NCI-H446 (cell line): ENCODE measurements at places on chromosomes 2 and 18.

- no peak for DNase-seq
These were observed 101.5 kb upstream of the GALNT5 start for GRCh38 chr2:157155992-157156391.

GRCh38 chr2:48423376-48423775 lies 106.6 kb upstream of the STON1 start:
- no peak for DNase-seq

DNA sequence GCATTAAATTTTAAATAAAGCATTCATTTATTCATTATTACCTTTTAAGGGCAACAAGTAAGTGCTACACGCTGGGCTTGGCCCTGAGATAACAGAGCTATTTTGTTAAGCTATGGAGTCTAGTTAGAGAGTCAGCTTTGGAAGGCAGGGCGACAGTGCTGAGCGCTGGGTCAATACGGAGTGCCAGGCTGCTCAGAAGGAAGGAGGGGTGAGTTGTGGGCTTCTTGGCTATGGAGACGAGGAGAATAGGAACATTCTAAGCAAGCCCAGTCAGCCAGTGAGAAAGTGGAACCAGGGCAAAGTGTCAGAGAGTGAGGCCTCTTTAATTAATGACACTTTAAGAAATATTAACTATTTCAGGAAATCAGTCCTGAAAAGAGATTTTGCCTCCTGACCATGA lies 288.4 kb downstream of the LRRTM1 start:
- DNase-seq: no peak

GRCh38 chr2:96118698-96119388 lies 2.5 kb upstream of the ADRA2B start:
- no peak for DNase-seq

DNA sequence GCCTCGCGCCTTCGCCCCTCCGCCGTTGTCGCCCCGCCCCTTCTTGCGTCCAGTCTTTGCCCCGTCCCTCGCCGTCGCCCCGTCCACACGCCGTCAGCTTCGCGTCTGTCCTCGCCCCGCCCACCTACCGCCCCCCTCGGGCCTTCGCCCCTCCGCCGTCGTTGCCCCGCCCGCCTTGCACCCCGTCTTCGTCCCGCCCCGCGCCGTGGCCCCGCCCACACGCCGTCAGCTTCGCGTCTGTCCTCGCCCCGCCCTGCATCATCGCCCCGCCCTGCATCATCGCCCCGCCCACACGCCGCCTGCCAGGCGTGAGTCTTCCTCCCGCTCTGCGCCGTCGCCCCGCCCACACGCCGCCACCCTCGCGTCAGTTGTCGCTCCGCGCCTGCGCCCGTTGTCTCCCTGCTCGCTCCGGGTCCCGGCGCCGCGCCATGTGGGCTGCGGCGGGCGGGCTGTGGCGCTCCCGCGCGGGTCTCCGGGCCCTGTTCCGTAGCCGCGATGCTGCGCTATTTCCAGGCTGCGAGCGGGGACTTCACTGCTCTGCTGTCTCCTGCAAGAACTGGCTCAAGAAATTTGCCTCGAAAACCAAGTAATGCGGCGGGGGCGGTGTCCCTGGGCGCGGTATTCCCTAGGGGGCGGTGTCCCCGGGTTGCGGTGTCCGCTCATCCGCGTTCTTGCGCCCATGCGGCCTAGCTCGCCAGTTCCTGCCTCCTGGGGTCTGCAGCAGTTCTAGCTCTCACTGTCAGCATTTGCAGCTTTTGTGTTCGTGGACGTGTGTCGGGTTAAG lies at the start of gene RBFA:
TSS of gene RBFA (plus strand) at position 367 of the 784 bp plus-strand sequence. CDS start at position 429, 62 bp downstream.
- peak; percentile 96 for DNase-seq

DNA sequence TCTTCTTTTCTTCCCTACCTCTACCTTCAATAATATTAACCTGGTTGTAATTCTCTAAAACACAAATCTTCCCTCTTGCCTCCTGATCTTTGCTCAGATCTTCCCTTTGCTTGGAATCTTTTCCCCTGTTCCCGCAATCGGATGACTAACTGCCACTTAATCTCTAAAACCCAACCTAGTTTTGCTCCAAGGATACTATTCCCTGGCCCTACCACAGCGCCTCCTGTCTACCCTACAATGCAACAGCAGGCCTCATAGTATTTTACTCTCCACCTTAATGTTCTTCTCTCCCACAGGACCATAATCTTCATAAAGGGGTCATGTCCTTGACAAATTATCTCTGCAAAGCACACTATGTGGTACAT lies 246.8 kb upstream of the TNP1 start:
- no peak for DNase-seq

DNA sequence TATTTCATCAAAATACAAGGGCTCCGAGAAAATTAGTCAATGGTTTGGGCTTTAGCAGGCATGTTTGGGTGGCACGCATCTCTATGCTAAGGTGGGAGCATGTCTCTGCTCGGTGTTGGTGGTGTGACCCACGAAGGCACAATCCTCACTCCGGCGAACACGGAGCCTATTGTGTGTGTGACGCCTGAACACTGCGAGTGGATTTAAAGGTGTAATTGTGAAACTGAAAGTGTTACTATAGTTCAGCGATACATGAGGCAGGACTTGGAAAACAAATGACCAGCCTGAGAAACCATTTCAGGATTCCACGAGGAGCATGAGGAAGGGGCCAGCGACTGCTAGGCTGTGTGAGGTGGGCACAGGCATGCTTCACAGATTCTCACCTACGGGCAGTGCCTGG lies 41.7 kb upstream of the LDLRAD4 start:
- DNase-seq: no peak

GRCh38 chr2:217804338-217804737 lies 198.5 kb downstream of the TNS1 start:
- no peak for DNase-seq

DNA sequence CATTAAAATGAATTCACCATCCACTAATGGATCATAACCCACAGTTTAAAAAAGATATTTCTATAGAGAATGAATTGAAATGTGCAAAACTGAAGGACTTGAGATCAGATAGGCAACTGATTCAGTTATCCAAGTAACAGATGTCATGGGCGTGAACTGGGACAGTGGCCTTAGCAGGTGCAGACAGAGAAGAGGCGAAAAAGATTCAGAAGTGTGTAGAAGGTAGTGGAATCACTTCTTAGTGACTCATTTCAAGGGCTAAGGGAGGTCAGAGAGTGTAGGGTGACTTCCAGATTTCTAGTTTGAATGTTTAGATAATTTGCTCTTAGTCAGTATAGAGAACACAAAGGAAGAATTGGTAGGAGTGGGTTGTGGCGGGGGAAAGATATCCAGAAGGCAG lies 79.7 kb downstream of the EHBP1 start:
- DNase-seq: no peak

GRCh38 chr2:218273908-218274249 lies 3.6 kb downstream of the PNKD start:
- no peak for DNase-seq

GRCh38 chr2:10538224-10538894 lies 90.2 kb upstream of the ODC1 start:
- no peak for DNase-seq

GRCh38 chr18:76075777-76076176 lies 419.3 kb downstream of the ZNF516 start:
- no peak for DNase-seq

- DNase-seq: no peak
These were observed 124.1 kb downstream of the EN1 start for GRCh38 chr2:118723394-118723793.

GRCh38 chr18:61336766-61337165 lies 3.5 kb downstream of the CDH20 start:
- DNase-seq: no peak

GRCh38 chr2:99159594-99159993 lies 4.8 kb downstream of the LIPT1 start:
- DNase-seq: no peak

DNA sequence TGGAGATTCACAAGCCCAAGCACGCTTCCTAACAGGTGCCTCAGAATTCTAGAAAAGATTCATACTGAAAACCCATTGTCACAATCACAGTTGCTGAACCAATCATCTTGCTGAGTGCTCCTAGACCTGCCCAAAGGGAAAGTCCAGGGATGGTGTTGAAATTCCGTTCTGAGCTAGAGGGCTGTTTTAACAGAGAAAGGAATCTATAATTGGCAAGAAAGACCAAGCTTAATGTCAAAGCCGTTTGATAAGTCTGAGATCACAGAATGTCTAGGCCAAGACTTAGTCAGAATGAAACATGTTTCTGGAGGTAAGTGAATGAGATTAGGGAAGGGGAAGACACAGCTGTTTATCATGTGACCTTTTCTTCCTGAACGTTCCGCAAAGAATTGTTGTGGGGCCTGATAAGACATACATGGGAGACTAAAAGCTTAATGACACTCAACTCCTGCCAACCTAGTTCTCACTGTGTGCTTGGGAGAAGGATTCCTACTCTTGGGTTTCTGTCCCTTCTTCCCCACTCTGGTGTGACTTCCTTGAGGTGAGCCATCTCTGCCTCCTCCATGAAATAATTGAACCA lies 27.5 kb downstream of the PMAIP1 start:
- DNase-seq: no peak

DNA sequence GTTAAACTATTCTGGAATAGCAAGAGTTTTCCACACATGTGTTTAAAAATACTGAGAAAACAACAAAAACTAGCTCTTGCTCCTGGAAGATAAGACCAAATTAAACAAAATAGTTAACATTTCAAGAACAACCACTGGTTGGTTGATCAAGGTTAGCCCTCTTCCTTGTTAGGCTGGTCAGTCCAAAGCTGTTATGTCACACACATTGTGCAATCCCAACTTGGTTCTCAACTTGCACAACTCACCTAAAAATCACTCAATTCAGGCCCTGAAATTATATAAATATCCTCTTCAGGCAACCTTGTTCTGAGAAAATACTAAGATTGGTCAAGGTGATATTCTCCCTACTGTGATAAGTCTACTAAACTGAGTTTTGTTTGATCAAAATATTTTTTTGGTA lies 169.7 kb upstream of the LRP1B start:
- no peak for DNase-seq
